Right lobe of liver (tissue), 6 donors: ENCODE measurements at places on chromosomes 6 and 20. TPM values are rescaled to one million over a fixed set of nuclear protein-coding genes. Genes with fewer than 3 reads are reported as not detected.
A peak's percentile ranks its signal among the peaks of the same experiment; 100 is the strongest.

The ARMC2 gene
- total RNA-seq = 0.95 TPM

The KIF25 gene
- not detected for total RNA-seq

The ZFAND3 gene
- total RNA-seq = 53.6 TPM

The PRR18 gene
- 3.6 TPM for total RNA-seq

The GPR63 gene
- not detected for total RNA-seq

DNA sequence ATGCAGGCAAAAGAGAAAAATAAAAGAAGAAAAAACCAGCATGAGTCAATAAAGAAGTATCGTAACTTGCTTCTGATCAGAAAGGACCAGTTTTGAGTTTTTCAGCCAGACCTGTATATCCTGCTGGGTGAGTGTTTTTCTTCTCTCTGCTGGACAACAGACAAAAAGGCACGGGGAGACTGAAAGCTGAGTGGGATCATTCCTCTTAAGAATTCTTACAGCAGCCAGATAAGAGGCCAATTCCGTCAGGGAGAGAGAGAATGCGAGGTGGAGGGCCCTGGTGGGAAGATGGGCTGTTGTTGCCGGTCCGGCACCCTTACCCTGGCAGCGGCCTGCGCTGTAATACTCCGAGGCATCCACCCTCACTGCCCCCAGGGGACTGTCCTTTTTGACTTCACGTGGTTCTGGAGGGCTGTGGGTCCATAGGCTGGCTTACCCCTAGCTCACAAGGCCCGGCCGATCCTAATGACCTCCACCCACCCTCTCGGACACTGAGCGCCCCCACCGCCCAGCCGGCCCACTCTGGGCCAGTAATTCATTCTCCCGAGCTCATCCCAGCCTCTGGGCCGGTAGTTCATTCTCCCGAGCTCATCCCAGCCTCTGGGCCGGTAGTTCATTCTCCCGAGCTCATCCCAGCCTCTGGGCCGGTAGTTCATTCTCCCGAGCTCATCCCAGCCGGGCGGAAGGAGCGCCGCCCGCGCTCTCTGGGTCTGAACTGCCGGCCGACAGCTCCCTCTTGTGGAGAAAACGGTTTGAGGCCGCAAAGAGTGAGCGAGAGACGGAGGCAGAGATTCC lies 118.3 kb upstream of the SIRPA start:
- peak; percentile 87 for DNase-seq

- DNase-seq = no peak
Measured at GRCh38 chr6:33017694-33018353, 8.4 kb upstream of the HLA-DOA start.

GRCh38 chr20:38303908-38304379 lies at the start of gene BPI:
BPI (plus strand) TSS chr20:38304156; CDS start chr20:38304224, 68 bp downstream.
- DNase-seq = no peak

- DNase-seq = peak; percentile 3
Measured at GRCh38 chr6:43753570-43754183, 16.3 kb upstream of the VEGFA start.

GRCh38 chr6:74065705-74066104 lies 369.7 kb downstream of the CD109 start:
- no peak for DNase-seq

GRCh38 chr20:59525500-59526241 lies 78.7 kb upstream of the PHACTR3 start:
- peak; percentile 64 for DNase-seq

GRCh38 chr6:5180636-5181035 lies 80.1 kb downstream of the LYRM4 start:
- DNase-seq = no peak
